ENCODE measurements at places on chromosomes 1 and 21.

GRCh38 chr1:235923466-235924021, 56.8 kb upstream of the LYST start:
- DNase-seq, result no peak

- no peak for DNase-seq
Measured at GRCh38 chr1:41645062-41645461, 160.6 kb upstream of the EDN2 start.

DNA sequence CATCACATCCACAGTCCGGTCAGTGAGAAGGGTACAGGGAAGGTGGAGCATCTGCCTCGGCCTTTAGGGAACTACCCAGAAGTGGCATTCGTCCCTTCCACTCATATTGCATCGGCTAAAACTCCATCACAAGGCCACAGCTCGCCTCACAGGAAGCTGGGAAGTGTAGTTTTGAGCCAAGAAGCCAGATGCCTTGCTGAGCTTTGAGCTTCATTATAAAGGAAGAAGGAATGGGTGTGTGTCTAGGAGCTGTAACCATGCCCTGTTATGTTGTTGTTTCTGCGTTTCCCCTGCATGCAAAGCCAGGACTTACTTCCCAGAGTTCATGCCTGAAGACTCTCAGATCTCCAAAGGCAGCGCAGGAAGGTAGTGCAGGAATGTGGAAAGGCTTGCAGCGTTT, 61.1 kb downstream of the OPTC start:
- no peak for DNase-seq

- no peak for DNase-seq
Measured at GRCh38 chr21:37398697-37399096, 32.1 kb downstream of the DYRK1A start.

DNA sequence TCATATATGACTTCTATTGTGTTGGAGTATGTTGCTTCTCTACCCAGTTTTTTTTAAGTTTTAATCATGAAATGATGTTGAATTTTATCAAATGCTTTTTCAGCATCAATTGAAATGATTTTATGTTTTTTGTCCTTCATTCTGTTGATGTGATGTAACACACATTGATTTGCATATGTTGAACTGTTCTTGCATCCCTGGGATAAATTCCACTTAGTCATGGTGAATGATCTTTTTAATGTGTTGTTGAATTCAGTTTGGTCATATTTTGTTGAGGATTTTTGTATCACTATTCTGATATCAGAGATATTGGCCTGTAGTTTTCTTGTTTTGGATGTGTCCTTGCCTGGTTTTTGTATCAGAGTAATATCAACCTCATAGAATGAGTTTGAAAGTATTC, 46.6 kb upstream of the CD55 start:
- no peak for DNase-seq

DNA sequence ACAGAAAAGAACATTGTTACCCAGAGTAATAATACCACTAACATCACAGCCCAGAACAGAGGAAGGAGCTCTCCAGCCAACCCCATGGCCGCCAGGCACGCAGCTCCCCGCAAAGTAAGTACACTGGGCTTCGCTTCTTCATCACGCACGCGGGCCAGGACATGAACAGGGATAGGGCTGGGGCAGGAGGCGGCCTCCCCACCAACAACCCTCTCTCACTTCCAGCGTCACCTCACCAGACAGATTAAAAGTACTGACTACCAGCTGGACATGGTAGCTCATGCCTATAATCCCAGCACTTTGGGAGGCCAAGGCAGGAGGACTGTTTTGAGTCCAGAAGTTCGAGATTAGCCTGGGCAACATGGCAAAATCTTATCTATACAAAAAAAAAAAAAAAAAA, 78.3 kb downstream of the NPHP4 start:
- no peak for DNase-seq

GRCh38 chr1:36874271-36875060, 159.8 kb downstream of the GRIK3 start:
- DNase-seq, result no peak

GRCh38 chr21:25967181-25967900, 203.2 kb downstream of the APP start:
- no peak for DNase-seq

DNA sequence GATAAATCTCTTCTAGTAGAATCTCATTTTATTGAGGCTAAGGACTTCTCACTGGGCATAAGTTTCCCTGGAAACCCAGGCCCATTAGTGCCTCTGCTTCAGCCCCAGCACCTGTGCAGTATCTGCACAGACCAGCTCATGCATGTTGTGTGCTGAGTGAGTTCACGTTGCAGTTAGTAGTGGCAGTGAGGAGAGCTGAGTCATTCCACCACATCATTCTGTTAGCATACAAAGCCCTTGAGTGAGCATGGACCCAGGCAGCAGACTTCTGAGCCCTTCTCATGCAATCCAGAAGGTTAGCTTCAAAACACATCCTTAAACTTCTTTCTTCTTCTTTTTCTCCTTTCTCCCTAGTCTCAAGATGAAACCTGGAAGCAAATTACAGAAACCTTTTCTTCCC, 45.8 kb upstream of the NTPCR start:
- DNase-seq, result no peak

DNA sequence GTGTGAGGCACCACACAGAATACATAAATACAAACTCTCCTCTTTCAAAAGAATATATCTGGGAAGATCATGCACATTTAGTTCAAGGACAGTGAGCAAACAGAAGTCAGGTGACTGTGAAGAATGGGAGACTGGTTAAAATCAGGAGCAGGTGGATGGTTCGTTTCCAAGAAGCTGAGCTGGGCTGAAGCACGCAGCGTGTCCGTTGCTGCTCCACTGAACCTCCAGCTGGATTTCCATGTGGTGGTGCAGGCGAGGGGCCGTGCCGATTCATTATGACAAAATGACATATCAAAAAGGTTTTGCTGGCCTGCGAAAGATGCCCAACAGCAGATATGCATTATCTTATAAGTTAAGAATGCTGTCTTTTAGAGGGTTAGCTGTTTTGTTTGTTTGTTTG, 66.0 kb downstream of the OLIG1 start:
- DNase-seq, result no peak

GRCh38 chr1:172420385-172420784, at the start of gene C1orf105:
C1orf105 (plus strand) TSS chr1:172420685; CDS start chr1:172420886, 201 bp downstream.
- DNase-seq, result no peak

DNA sequence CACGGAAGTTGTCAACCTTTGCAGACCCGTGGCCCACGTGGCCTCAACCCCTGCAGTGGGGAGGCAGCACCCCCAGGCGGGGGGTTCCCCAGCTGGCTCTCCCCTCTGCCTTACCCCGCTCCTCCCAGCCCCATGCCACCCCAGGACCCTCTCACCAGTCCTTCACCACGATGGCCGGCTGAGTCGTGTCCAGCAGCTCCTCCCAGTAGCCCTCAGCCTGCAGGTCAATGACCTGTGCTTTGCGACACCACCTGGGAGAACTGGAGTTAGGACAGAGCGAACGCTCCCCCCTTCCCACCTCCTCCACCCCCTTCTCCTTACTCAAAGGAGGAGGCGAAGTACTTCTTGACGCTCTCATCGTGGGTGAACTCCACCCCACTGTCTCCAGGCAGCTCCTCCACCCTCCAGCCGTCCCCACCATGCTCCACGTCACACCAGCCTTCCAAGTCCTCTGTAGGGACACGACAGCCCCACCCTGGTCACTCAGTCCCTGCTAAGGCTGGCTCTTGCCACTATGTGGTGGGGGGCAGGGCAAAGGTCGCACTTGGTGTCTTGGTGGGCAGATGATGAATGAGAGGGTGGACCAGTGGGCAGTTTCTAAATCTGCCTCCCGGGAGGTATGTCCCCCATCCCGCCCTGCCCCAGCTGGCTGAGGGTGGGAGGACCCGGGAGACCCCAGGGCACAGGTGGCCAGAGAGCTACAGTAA, 4.5 kb downstream of the FBXO2 start:
- DNase-seq, result no peak

- DNase-seq, result no peak
Measured at GRCh38 chr1:238112952-238113621, 222.4 kb upstream of the ZP4 start.

DNA sequence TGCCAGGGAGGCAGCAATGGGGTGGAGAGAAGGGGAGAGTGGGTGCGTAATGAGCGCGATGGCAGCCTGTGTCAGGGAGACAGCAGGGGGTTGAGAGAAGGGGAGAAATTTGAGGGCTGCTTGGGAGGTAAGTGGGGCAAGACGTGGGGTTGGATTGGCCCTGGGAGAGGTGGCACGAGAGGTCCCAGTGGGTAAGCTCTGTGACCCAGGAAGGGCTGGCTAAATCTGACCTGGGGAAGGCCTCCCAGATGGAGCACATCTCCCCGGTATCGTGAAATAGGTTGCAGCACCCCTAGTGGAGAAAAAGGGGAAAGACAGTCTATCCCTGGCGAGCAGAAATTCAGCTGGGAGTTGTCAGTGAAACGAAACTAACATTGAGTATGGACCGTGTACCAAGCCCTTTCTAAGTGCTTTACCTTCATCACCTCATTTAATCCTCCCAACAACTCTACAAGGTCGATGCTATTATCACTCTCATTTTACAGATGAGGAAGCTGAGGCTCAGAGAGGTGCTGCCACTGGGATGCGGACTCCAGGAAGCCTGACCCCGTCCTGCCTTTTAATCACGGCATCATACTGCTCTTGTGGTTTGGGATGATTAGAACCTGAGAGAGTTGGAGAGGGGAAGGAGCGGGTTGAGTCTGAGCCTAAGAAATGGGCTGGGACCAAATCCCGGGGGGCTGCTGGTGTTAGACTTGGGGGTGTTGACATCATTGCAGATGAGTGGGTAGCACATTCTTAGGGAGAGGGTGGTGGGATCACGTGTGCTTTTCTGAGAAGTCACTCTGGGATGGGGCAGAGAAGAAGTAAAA, 56.6 kb upstream of the RPL11 start:
- peak; percentile 48 for DNase-seq

- DNase-seq, result no peak
Measured at GRCh38 chr1:46458190-46458589, 31.4 kb upstream of the DMBX1 start.

- DNase-seq, result no peak
Measured at GRCh38 chr1:147079400-147080005, 92.8 kb downstream of the PRKAB2 start.

GRCh38 chr1:175197531-175197930, 5.0 kb upstream of the KIAA0040 start:
- no peak for DNase-seq

DNA sequence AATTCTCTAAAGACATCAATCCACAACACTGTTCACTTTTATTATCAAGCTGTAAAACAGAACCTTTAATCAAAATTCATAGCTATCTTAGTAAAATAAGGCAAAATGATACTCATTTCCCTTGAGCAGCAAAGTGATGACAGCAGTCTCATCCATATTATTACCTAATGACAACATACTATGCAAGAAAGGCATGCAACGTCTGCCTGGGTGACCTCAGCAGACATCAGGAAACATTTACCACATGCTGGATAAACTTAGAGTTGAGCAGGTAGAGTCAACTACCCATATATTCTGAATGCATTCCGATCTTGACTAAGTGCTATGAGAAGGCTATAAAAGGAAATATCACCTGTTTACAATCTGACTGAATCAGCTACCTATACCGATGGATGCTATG, 145.1 kb downstream of the SIPA1L2 start:
- no peak for DNase-seq

- DNase-seq, result no peak
Measured at GRCh38 chr1:205714906-205715246, 34.6 kb upstream of the SLC45A3 start.

- no peak for DNase-seq
Measured at GRCh38 chr1:234591131-234591530, 18.8 kb downstream of the IRF2BP2 start.

- no peak for DNase-seq
Measured at GRCh38 chr1:48701445-48701844, 75.2 kb downstream of the BEND5 start.

DNA sequence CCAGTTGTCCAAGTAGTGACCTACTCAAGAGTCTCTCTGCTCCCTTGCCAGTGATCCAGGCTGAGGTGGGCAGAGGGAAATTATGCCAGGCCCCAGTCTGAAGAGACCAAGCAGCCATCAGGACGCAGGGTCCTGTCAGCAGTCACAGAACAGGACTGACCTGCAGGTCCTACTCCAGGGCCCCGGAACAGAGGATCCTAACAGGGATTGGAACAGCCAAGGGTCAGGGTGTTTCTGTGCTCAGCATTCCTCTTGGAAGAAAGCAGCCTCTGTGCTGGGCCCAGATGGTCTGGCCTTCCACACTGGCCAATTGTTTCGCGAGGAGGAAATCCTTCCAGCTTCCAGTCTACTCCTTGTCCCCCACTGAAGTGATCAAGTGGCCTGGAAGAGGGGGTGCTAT, 41.6 kb upstream of the USP1 start:
- DNase-seq, result no peak

GRCh38 chr1:245160288-245160687, 5.5 kb downstream of the KIF26B start:
- DNase-seq, result no peak

- DNase-seq, result no peak
Measured at GRCh38 chr1:221444346-221444745, 297.5 kb downstream of the DUSP10 start.

GRCh38 chr1:15336866-15337265, 72.8 kb upstream of the EFHD2 start:
- DNase-seq, result no peak

DNA sequence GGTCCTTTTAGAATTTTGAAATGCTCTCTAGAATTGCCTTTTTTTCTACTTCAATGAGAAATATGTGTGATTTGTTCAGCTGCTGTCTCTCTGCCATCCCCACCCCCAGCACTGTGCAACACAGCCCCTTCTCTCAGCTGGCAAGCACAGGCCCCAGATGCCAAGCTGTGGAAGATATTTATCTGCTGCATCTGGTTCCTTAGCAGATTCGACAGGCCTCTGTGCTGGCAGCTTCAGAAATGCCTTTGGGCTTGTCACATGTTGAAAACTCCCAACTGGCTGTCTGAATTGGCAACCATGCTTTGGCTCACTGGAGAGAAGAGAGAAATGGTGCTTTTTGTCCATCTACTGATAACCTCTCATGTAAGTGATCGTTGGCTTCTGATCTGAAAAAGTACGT, 206.7 kb upstream of the C1orf87 start:
- no peak for DNase-seq

- peak; percentile 13 for DNase-seq
Measured at GRCh38 chr1:244801246-244801645, 34.2 kb upstream of the COX20 start.

DNA sequence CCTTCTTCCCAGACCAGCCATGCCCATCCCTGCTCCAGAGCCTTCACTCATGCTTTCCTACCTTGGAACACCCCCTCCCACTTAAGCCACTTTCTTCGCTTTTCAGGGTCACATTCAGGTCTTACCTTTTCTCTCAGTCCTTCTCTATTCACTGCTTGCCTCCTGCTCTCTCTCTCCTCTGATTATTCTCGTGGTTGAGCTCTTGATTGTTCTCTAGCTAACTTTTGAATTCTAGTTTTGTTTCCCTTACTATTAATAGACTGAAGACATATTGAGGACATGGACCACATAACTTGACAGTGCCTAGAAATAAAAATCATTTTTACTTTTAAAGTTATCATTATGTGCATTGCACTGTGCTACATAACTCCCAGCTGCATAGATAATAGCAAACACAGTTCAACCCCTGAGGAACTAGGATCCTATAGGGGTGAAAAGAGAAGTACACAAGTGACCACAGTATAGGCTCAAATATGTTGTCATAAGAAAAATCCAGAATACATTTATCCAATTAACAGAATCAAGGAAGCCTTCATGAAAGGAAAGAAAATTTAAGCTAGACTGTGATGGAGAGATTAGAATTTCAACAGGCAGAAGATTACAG, 21.5 kb downstream of the INSL5 start:
- no peak for DNase-seq
